ENCODE measurements at places on chromosomes 7 and 10.

GRCh38 chr10:100009283-100009792 is 409 bp downstream of the DNMBP start:
- DNase-seq = no peak

DNA sequence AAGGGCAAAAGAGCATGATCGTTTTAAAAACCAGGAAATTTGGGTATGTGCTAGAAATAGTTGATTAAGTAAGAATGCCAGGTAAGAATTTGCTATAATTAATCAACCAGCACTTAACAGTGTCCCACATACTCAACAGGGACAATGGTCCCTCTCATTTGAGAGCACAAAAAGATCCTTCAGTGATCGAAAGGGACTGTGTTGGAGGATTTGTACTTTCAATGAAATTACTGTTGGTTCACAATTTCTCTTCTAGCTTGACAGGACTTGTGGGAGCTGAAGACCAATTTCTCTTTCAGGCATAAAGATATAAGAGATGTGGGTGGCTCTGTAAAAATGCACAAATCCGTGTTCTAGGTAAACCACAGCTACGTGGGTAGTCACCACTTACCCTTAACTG is 12.5 kb upstream of the PLEKHS1 start:
- no peak for DNase-seq

GRCh38 chr10:43249962-43250614 is 16.8 kb downstream of the RASGEF1A start:
- DNase-seq = no peak

- no peak for DNase-seq
Measured at GRCh38 chr7:27875061-27875460, 135.1 kb downstream of the TAX1BP1 start.

DNA sequence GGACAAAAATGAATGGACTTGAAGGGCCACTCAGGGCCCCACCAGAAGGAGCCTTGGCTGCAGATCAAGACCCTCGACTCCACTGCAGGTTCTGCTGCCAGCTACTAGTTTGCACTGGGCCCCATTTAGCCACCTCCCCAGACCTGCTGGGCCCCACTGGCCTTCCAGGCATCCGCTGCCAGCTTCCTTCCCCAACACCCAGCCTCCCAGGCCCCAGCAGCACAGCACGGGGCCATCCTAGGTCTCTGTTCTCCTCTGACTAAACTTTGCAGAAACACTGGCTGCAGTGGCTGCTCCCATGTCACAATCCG is 277.4 kb upstream of the KLF14 start:
- peak; percentile 50 for DNase-seq

- no peak for DNase-seq
Measured at GRCh38 chr7:100888291-100888987, 1.1 kb downstream of the UFSP1 start.

DNA sequence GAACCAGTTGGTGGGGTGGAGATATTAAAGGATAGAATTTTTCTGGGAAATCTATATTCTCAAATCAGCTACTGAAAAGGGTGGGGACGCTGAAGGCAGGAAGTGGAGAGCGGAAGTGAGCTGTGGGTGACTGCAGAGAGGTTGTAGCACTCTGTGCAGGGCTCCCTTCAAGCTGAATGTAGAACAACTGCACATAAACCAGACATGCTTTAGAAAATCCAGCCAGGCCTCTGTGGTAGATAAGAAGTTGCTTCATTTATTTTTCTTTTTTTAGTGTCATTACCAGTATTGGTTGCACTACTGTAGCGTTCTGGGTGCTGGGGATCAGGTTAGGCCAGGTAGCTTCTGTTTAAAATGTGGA is 127.8 kb downstream of the CELF2 start:
- peak; percentile 94 for DNase-seq

DNA sequence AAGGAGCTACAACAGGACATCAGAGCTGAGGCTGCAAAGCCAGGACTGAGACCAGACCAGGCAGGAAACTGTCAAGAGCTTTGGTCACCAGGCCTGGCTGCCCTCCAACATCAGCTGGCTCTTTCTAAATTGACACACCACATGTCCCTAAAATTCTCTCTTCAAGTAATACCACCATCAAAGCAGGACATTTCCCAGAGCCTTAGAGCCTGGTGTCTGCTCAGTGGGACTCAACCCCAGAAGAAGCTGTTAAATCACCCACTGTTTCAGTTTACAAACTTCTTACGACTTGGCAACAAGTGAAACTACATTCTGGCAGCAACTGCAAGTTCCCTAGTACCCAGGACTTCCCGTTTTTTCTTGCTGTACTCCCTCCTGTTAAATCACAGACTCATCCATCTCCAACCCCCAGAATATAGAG is 3.8 kb upstream of the IL6 start:
- DNase-seq = no peak

- DNase-seq = no peak
Measured at GRCh38 chr7:7438851-7439250, 96.8 kb downstream of the COL28A1 start.

GRCh38 chr7:135335628-135336139 is 102.0 kb downstream of the STRA8 start:
- DNase-seq = peak; percentile 16

DNA sequence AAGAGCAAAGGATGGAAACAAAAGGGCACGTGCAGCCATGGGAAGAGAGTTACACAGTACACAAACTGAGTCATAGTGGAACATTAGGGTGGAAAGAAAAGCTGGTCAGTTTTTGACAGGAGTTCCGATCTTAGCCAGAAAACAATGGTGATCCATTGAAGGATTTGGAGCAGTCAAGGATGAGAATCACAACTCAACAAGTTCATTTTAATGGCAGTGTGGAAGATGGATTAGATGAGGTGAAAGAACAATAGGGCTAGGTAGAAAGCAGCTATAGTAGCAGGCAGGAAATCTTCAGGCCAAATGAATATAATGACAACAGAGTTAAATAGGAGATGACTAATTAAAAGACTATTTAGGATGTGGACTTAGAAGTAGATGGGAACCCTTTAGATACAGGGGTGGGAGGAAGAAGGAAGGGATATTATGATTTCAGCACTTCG is 136.3 kb downstream of the DOCK4 start:
- no peak for DNase-seq

- DNase-seq = no peak
Measured at GRCh38 chr7:43636093-43636492, 53.2 kb downstream of the STK17A start.

DNA sequence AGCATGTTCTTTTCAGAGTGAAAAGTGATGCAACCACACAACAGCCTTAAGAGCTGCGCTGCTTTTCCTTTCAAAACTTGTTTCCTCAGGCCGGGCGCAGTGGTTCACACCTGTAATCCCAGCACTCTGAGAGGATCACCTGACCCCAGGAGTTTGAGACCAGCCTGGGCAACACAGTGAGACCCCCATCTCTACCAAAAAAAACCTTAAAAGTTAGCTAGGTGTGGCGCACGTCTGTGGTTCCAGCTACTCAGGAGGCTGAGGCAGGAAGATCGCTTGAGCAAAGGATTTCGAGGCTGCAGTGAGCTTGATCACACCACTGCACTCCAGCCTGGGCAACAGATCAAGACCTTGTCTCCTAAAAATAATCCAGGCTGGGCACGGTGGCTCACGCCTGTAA is 2.0 kb downstream of the COX19 start:
- no peak for DNase-seq

DNA sequence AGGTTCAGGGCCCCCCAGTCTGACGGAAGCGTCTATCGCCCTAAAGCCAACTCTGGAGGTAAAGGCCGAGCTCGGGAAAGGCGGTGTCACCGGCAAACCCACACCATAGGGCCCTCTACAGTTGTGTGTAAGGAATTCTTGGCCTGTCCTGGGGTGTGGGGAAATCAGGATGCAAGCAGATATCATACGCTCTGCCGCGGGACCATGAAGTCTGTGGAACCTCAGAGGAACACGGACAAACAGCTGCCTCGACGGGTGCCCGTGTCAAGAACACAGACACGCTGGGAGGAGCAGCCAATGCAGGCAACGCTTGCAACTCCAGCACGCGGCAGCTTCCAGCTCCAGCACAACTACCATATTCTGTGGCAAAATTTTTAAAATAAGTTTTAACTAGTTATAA is 157.9 kb downstream of the DIP2C start:
- no peak for DNase-seq

GRCh38 chr7:48962821-48963505 is 38.6 kb downstream of the CDC14C start:
- no peak for DNase-seq

- DNase-seq = no peak
Measured at GRCh38 chr10:113894581-113894980, 40.1 kb downstream of the NHLRC2 start.

GRCh38 chr7:95011146-95011928 is 103.9 kb downstream of the PPP1R9A start:
- DNase-seq = no peak

DNA sequence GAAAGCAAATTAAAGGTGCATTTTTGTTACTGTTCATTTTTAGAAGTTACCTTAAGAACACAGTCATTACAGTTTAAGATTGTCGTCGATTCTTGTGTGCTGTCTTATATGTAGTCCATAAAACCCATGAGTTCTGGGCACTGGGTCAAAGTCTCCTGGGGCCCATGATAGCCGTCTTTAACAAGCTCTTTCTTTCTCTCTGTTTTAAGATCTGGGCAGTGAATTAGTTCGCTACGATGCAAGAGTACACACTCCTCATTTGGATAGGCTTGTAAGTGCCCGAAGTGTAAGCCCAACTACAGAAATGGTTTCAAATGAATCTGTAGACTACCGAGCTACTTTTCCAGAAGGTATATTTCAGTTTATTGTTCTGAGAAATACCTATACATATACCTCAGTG is 90.7 kb upstream of the CAPZA2 start:
- no peak for DNase-seq

- DNase-seq = no peak
Measured at GRCh38 chr7:128726059-128726736, 13.0 kb upstream of the CALU start.
